ENCODE measurements at places on chromosomes 7 and 10. TPM values are rescaled to one million over a fixed set of nuclear protein-coding genes. Genes with fewer than 3 reads are reported as not detected.

DNA sequence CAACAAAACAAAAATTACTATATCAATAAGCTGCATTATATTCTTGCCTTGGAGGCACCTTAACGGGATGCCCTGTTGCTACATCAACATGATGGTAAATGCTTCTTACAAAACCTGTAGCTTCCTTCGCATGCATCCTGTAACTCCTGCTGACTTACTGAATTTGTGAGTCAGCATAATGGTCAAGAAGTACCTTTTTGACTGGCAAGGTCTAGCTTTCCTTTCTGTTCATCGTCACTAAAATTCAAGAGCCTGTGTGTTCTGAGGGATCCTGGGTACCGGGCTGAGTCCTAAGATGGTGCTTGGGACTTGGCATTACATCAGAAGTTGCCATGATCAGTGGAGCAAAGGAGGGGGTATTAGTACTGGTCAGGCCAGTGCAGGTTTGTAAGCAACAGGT lies 4.9 kb downstream of the PFKFB3 start:
- H3K4me3 ChIP-seq, result no peak overlapping the region
- H3K27ac ChIP-seq, result no peak overlapping the region
- peaks cover 6% of the 10 kb centered on the region for H3K36me3 ChIP-seq

The MYL7 gene
- 2.5 TPM for total RNA-seq

The ZNF485 gene
- total RNA-seq, result 3.5 TPM

DNA sequence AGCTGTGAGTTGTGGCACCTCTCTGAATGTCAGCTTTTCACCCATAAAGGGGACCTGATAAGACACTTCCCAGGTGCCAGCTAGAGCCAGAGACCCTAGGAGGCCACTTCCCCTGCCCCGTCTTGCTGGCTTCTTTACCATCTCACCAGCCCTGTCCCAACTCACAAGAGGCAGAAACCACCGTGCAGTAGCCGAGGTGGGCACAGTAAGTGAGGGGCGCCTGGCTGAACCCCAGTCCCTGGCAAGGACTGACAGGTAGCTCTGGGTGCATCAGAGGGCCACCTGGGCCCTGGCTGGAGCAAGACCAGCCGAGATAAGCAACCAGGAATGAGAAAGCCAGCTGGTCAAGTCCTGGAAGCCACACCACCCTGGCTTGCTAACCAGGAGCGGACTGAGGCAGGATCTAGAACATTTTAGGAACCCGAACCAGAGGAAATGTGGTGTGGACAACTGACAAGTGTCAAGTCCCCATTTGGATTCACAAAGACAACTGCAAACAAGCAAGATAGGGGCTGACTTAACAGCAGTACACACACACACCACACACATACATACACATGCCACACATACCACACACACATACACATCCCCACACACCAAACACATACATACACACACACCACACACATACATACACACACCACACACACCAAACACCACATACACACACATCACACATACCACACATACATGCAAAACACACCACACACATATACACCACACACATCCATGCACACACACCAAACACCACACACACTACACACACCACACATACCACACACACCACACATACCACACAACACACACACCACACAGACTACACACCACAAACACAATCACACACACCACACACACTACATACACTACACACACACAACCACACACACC lies 20.8 kb downstream of the OGDHL start:
- H3K36me3 ChIP-seq, result no peaks in the 10 kb centered on the region
- H3K4me1 ChIP-seq, result no peaks in the 10 kb centered on the region
- no peak overlapping the region for H3K4me3 ChIP-seq
- no peak for DNase-seq
- no peak overlapping the region for H3K27ac ChIP-seq

The CYP26C1 gene
- total RNA-seq, result not detected

- peaks cover 4% of the 10 kb centered on the region for H3K36me3 ChIP-seq
- H3K27ac ChIP-seq, result no peak overlapping the region
- H3K27me3 ChIP-seq, result no peaks in the 10 kb centered on the region
- H3K4me1 ChIP-seq, result peaks cover 13% of the 10 kb centered on the region
- no peak overlapping the region for H3K4me3 ChIP-seq
- no peak for DNase-seq
Observed at GRCh38 chr7:84230491-84230890, 35.9 kb upstream of the SEMA3A start.

The AKR1C2 gene
- 87.5 TPM for total RNA-seq

GRCh38 chr10:22700489-22700888 lies 13.9 kb downstream of the PIP4K2A start:
- H3K36me3 ChIP-seq, result peaks cover 6% of the 10 kb centered on the region
- H3K27me3 ChIP-seq, result no peaks in the 10 kb centered on the region
- H3K4me1 ChIP-seq, result peaks cover 7% of the 10 kb centered on the region
- H3K27ac ChIP-seq, result no peak overlapping the region

The PPP2R2D gene
- 38.1 TPM for total RNA-seq

- H3K27ac ChIP-seq, result peak overlapping the region; percentile 82
- peaks cover 39% of the 10 kb centered on the region for H3K4me1 ChIP-seq
- peak overlapping the region; percentile 88 for H3K4me3 ChIP-seq
- H3K27me3 ChIP-seq, result peaks cover 12% of the 10 kb centered on the region
- H3K36me3 ChIP-seq, result no peaks in the 10 kb centered on the region
Observed at GRCh38 chr7:128405471-128406313, 4.1 kb downstream of the IMPDH1 start.

The UNC5B gene
- 22.4 TPM for total RNA-seq

DNA sequence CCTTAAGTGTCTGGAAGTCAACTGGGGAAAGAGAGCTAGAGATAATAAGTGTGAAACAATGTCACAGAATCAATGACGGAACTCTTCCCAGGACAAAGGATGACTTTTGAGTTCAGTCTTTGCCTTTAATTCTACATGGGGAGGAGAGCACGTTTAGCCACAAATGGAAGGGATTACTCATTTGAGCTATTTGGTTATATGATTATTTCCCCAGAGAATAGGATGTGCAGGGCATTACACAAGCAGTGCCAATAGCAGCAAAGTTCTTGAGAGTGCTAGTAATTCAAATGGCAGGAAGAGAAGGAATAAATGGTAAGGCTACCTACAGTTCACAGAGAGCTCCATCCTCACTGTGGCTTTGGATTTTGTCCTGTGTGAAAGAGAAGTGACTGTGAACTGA lies 6.0 kb downstream of the EGFR start:
- H3K4me1 ChIP-seq, result peaks cover 54% of the 10 kb centered on the region
- H3K27ac ChIP-seq, result peak overlapping the region; percentile 90
- H3K27me3 ChIP-seq, result peaks cover 11% of the 10 kb centered on the region
- H3K36me3 ChIP-seq, result peaks cover 15% of the 10 kb centered on the region

GRCh38 chr10:5963591-5963990 lies 13.8 kb downstream of the IL15RA start:
- H3K4me1 ChIP-seq, result no peaks in the 10 kb centered on the region
- no peaks in the 10 kb centered on the region for H3K36me3 ChIP-seq
- no peak for DNase-seq
- H3K4me3 ChIP-seq, result no peak overlapping the region
- no peak overlapping the region for H3K27ac ChIP-seq
- peaks cover 2% of the 10 kb centered on the region for H3K27me3 ChIP-seq

- H3K4me3 ChIP-seq, result peak overlapping the region; percentile 64
- no peaks in the 10 kb centered on the region for H3K36me3 ChIP-seq
- no peak for DNase-seq
- H3K27ac ChIP-seq, result peak overlapping the region; percentile 14
- H3K27me3 ChIP-seq, result peaks cover 19% of the 10 kb centered on the region
- H3K4me1 ChIP-seq, result peaks cover 4% of the 10 kb centered on the region
Observed at GRCh38 chr7:150876817-150877526, 24.7 kb downstream of the AOC1 start.

The ATG9B gene
- 33.8 TPM for total RNA-seq

- H3K36me3 ChIP-seq, result peaks cover 9% of the 10 kb centered on the region
- DNase-seq, result no peak
- H3K27me3 ChIP-seq, result no peaks in the 10 kb centered on the region
- peak overlapping the region; percentile 41 for H3K27ac ChIP-seq
- no peaks in the 10 kb centered on the region for H3K4me1 ChIP-seq
- no peak overlapping the region for H3K4me3 ChIP-seq
Observed at GRCh38 chr10:68795886-68796532, 31.3 kb upstream of the STOX1 start.

The OR6B1 gene
- total RNA-seq, result not detected

Data from type B pancreatic cell (in vitro differentiated cells).